ENCODE measurements at places on chromosomes 16 and 17.

DNA sequence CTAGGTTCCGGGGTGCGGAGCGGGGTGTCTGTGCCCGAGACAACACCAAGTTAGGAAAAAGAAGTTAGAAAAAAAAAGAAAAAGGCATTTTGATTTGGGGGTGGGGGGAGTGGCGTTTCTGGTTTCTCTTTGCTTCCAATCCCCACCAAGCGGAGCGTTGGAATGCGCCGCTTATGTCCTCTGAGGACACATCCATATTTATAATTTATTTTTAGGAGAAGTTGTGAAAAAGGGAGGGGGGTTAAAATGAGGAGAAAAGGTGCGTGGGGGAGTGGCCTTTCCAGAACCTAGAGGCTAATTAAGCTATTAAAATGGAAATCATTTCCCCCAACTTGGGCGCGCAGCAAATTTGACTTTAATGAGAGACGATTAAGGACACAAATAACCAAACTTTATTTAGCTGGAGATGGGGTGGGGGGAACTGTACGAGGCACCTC lies 232.1 kb downstream of the MRTFB start:
- DNase-seq = no peak

DNA sequence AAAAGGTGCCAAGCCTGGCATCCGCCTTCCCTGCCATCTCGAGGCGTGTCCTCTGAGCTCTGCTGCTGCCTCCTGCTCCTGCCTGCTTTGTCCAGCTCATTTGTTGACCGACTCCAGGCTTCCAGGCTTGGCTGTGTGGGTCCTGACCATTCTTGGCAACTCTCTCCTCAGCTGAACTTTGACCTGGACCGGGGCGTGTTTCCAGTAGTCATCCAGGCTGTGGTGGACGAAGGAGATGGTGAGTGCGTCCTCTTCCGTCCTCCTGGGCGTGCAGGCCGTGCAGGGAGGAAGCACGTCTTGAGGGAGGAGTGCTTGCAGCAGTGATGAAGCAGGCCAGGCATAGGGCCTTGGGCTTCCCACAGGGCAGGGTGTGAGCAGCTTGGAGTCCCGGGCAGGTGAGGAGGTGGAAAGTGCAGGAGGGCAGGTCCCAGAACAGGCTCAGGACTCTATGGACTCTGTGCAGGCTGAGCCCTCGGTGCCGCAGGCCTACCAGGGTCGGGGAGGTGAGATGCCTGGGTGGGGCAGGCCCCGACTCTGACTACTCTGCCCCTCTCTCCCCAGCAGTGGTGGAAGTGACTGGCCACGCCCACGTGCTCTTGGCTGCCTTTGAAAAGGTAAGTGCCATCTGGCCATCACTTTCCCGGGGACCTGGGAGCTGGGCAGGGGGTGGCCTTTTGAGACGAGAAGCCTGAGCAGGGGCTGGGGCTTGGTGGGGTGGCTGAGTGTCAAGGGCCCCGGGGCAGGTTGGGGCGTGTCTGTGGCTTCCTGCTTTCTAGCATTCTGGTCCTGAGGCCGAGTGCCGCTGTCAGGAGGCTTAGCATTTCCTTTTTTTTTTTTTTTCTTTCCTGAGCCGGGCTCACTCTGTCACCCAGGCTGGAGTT lies 28.6 kb upstream of the NUDT16L1 start:
- DNase-seq = peak; percentile 10

DNA sequence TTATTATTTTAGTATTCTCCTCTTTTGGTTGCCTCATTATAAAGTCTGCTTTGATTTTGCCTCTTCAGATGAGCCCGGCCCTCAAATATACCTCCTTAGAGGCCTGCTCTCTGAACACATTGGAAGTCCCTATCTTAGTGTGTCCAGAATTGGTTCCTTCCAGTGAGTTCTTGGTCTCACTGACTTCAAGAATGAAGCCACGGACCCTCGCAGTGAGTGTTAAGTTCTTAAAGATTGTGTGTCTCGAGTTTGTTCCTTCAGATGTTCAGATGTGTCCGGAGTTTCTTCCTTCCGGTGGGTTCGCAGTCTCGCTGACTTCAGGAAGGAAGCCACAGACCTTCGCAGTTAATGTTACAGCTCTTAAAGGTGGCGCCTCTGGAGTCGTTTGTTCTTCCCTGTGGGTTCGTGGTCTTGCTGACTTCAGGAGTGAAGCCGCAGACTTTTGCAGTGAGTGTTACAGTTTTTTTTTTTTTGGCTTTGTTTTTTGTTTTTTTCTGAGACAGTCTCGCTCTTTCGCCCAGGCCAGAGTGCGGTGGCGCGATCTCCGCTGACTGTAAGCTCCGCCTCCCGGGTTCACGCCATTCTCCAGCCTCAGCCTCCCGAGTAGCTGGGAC lies 45.8 kb upstream of the NOS2 start:
- no peak for DNase-seq

GRCh38 chr16:80065541-80065940 lies 465.0 kb upstream of the MAF start:
- DNase-seq = no peak

GRCh38 chr17:33550261-33550660 lies 257.2 kb upstream of the ASIC2 start:
- DNase-seq = no peak

- peak; percentile 45 for DNase-seq
These were observed 3.8 kb upstream of the CD7 start for GRCh38 chr17:82320956-82321927.

DNA sequence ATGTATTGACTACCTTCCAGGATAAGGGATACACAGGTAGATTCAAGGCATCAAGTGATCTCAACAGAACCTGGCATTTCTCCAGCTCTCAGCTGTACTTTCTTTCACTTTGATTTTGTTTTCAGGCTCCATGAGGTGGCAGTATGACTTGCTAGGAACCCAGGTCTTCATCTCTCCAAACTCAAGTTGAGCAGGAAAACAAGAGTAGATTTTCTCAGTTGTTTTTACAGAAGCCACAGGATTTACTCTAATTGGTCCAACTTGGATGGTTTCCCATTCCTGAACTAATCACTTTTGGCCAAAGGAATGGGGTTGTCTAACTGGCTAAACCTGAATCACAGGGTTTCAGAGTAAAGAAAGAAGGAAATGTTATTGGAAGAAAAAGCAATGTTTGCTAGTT lies 146.6 kb downstream of the TRIM37 start:
- DNase-seq = no peak

DNA sequence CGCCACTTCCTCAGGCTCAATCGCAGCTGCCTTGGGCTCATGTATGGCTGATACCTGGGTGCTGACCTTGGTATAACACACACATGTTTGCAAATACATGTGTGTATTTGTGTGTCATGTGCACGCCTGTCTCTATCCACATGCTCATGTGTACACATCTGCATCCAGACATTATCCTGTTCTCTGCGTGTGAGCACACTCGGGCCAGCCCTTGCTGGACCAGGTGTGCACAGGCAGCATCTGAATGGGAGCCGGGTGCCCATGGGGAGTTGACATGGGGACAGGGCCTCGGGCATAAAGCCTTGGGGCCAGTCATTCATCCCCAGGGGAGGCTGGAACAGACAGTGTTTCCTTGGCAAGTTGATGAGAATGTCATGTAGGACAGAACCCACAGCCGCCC lies 29.1 kb upstream of the CRHR1 start:
- no peak for DNase-seq

DNA sequence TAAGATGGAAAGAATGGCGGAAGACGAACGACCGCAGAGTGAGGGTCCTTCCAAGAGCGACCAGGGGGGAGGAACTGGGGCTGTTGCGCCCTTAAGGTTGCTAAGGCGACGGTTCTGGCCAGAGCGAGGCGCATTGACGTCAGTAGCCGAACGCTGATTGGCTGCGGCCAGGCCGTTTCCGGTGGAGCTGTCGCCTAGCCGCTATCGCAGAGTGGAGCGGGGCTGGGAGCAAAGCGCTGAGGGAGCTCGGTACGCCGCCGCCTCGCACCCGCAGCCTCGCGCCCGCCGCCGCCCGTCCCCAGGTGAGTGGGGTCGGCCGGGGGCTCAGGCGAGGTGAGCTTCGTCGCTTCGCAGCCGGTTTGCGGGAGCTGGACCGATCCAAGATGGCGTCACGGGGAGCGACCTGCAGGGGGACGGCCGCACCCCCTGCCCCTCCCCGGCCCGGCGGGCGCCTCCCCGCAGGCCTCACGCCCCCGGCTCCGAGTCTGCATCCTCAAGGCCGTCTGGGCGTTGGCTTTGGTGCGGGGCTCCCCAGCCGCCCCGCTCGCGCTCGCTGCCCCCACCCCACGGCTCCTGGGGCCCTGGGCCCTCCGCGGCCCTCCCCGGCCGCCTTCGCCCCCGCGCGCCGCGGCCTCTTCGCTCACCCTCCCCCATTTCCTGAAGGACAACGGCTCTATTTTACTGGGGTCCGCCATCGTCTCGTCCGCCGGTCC lies at the start of gene PRKAR1A:
TSS of gene PRKAR1A (plus strand) at position 184 of the 713 bp plus-strand sequence. CDS start 2,970 bp downstream, outside the sequence.
- DNase-seq = peak; percentile 85

GRCh38 chr17:77905266-77905665 lies 53.2 kb upstream of the TNRC6C start:
- no peak for DNase-seq

- no peak for DNase-seq
These were observed 9.3 kb upstream of the MAF start for GRCh38 chr16:79609861-79610260.

- no peak for DNase-seq
These were observed 92.0 kb downstream of the ABCA8 start for GRCh38 chr17:68863091-68863652.

DNA sequence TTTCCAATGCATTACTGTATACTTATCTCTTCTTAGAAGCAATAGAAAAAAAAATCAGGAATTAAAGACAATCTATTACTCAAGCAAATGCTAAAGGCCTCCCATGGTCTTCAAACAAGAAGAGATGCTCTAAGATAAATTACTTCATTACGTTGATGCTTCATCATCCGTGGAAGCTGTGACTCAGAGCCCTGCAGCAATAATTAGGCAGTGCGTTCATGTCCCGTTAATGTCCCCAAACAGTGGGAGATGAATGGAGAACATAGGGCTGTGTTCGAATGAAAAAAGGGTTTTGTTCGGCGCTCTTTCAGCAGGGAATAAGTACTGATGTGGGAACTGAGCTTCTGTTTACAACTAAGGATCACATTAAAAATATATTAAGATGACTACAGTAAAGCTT lies 15.9 kb upstream of the PDXDC1 start:
- no peak for DNase-seq

DNA sequence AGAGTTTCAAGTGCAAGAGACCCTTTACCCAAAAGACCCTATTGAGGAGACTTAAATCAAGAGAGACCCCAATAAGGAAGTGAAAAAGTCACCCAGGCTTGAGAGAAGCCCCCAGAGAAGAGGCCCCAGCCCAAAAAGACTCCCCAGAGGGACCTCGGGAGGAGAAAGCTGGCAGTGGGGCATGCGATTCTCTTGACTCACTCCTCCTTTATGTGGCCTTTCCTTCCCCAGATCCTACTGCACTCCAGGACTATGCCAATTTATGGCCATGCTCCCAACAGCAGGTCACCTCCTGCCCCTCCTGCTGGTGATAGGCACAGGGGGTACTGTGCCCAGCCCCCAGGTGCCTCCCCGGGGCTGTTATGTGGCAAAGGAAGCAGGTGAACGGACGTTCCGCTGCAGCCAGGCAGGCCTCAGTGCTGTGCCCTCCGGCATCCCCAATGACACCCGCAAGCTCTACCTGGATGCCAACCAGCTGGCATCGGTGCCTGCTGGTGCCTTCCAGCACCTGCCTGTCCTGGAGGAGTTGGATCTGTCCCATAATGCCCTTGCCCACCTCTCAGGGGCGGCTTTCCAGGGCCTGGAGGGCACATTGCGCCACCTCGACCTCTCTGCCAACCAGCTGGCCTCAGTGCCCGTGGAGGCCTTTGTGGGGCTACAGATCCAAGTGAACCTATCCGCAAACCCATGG lies 16.3 kb downstream of the LRRC3C start:
- no peak for DNase-seq

DNA sequence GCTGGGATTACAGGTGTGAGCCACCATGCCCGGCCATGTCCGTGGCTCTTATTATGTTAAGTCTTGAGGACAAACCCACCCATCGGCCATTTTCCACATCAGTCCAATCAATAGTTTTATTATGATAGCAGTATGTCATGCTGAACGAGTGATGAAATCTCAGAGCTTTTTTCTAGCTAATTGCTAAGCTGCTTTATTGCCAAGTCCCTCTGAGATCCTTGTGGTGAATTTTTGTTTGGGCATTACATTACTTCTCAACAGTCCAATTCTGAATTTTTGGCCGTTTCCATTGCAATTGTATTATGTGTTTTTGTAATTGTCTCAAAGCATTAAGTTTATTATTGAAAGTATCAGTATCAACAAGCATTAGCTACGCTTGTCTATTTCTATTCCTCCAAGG lies 10.9 kb downstream of the RNF112 start:
- no peak for DNase-seq

GRCh38 chr16:968620-969019 lies 2.2 kb downstream of the LMF1 start:
- DNase-seq = no peak

GRCh38 chr16:381789-382717 lies at the start of gene PGAP6:
Gene PGAP6, minus strand, starts transcription at chr16:381978. Its CDS starts 157 bp downstream, at chr16:381821.
- peak; percentile 34 for DNase-seq

GRCh38 chr16:89436366-89436765 lies 54.0 kb downstream of the ANKRD11 start:
- DNase-seq = no peak

GRCh38 chr17:77489893-77490255 lies 349.1 kb downstream of the SEC14L1 start:
- no peak for DNase-seq
